Natural killer cell treated with Interleukin-12 subunit alpha and Interleukin-12 subunit beta and Interleukin-15 and Interleukin-18, amount 100 ng/mL, for 72 hours (primary cell): ENCODE measurements at places on chromosomes 3 and 15. TPM values are rescaled to one million over a fixed set of nuclear protein-coding genes. Genes with fewer than 3 reads are reported as not detected.

The NR2F2 gene
- total RNA-seq, result not detected

The PLA2G4E gene
- total RNA-seq, result not detected

DNA sequence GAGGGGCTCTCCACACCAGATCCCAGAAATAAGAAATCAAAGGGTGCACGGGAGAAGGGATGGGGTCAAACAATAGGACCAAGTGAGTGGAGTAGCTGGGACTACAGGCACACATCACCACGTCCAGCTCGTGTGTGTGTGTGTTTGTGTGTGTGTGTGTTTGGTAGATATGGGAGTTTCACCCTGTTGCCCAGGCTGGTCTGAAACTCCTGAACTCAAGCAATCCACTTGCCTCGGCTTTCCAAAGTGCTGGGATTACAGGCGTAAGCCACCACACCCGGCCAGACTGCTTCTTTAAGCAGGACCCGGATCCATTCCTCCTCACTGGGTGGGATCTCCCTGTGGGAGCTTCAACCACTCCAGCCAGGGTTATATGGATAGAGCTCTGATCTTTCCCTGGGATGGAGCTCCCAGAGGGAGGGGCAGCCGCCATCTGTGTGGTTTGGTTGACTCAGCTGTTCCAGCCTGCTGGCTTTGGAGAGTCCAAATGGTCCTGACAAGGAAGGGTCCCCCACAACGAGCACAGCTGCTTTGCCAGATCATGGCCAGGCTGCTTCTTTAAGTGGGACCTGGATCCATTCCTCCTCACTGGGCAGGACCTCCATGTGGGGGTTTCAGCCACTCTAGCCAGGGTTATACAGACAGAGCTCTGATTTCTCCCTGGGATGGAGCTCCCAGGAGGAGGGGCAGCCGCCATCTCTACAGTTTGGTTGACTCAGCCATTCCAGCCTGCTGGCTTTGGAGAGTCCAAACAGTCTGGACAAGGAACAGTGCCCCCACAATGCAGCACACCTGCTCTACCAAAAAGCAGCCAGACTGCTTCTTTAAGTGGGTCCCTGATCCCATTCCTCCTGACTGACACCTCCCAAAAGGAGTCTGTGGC lies 9.1 kb upstream of the AVEN start:
- no peak for DNase-seq

DNA sequence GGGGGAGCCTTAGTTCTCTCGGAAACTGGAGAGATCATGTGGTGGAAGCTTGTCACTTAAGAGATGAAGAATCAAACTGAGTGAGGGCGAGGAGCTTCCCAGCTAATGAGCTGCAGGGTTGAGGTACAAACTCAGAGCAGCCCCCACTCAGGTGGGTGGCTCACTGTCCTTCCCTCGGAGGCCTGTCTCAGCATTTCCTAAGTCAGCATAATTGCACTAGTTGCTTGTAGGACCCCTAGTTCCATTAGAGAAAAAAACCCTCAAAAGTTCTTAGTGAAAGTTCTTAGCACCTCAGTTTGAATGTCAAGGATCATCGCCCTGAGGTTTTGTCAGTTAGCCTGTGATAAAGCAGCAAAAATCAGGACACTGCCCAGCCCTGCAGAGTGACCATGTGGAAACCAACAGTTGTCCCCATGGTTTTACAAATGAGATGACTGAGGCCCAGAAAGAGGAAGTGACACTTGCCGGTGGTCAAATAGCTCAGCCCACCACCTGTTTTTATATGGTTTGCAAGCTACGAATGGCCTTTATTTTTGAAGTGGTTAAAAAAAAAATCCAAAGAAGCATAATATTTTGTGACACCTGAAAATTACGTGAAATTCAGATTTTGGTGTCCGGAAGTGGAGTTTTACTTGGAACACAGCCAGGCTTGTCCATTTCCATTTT lies 11.9 kb downstream of the SMAD6 start:
- DNase-seq, result no peak

DNA sequence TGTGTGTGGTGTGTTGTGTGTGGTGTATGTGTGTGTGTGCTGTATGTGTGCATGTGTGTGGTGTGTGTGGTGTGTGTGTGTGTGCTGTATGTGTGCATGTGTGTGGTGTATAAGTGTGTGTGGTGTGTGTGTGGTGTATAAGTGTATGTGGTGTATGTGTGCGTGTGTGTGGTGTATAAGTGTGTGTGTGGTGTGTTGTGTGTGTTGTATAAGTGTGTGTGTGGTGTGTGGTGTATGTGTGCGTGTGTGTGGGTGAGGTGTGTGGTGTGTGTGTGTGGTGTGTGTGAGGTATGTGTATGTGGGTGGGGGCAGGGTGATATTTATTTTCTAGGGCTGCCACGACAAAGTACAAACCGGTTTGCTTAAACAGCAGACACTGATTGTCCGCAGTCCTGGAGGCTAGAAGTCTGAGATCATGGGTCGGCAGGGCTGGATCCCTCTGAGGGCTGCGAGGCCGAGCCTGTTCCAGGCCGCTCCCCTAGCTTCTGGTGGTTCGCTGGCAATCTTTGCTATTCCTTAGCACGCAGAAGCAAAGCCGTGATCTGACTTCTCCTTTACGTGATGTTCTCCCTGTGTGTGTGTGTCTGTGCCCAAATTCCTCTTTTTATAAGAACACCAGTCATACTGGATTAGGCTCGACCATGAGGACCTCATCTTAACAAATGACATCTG lies 160.2 kb downstream of the XXYLT1 start:
- DNase-seq, result no peak

DNA sequence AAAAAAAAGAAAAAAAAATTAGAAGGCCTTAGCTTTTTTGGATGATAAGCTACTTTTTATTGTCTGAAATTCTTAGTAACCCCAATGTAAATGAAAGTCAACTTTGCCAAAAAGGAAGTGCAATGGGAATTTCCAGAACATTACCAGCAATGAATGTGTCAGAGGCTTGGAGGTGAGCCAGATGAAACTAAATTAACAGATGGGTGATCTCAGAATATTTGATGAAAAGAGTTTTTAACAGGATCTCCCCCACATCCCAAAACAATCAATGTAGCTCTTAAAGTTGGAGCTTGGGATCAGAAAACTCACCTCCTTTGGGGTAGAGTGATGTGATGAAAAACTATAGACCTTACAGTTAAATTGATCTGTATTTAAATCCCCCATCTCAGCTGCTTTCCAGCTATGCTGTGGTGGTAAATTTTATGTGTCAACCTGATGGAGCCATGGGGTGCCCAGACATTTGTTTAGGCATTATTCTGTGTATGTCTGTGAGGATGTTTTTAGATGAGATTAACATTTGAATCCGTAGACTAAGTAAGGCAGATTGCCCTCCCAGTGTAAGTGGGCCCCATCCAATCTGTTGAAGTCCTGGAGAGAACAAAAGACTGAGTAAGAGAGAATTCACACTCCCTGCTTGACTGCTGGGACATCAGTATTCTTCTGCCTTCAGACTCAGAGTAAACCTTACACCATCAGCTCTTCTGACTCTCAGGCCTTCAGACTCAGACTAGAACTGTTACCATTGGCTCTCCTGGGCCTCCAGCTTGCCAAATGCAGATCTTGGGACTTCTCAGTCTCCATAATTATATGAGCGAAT lies 84.3 kb upstream of the TNFSF10 start:
- DNase-seq, result no peak

GRCh38 chr15:82315519-82316246 lies 33.6 kb downstream of the GOLGA6L10 start:
- DNase-seq, result no peak

DNA sequence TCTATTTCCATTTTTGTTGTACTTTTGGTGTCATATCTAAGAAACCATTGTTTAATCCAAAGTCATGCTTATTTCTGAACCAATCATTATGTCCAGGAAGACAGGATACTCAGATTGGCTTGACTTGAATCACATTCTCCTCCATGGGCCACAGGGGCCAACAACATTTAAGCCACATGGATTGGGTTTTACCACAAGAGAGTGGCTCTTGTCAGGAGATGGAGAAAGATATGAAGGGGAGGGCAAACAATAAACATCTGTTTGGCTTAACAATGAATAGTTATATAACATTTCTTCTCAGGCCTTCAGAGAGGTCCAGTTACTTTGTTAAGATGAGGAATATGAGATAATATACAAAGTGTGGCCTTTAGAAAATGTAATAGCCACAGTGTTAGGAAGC lies 44.6 kb downstream of the GXYLT2 start:
- DNase-seq, result no peak

DNA sequence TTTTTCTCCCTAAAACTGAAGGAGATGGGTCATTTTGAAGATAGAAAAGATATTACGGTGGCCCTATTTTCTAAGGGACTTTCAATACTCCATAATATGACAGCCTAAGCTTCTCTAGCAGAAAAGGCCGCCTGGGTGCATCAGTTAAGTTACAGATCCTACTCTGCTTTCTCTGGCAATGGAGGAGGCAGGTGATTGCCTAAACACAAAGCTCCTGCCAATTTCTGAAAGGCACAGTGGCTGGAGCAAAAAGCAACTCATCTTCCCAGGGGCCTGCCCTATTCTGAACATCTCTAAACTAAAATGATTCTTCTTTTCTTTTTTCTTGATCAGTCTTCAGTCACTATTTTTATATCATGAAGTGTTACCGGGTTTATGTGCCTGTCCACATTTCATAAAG lies 276.7 kb downstream of the CNTN4 start:
- no peak for DNase-seq

DNA sequence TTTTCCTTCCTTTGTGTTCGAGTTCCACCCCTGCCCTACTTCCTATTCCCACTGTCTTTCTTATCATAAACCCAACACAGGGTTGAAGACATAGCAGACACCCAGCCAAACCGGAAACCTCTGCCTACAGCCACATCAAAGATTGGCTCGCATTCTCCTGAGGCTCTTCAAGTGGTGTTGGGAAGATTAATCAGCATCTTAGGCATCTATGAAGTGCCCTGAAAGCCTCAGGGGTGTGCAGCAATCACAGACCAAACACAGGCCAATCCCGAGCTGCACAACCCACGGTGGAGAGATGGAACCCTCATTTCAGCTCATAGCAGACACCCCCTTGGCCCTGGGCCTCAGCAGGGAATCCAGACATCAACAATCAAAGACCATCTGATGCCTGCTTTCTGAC lies 255.9 kb downstream of the XXYLT1 start:
- no peak for DNase-seq

DNA sequence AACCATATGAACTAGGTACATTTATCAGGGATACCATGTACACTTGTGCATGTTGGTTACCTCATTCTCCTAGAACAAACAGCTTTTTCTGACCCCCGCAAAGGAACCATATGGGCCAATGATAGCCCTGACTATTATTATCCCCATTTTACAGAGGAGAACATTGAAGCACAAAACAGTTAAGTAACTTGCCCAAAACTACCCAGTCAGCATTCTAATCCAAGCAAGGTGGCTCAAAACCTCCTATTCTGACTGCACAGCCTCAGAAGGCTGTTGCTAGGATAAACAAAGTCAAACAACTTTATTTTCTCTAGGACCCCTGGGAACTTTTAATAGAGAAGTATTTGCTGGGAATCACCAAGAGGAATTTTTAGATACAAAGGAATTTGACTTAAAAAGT lies 36.7 kb downstream of the CFAP44 start:
- DNase-seq, result no peak

- no peak for DNase-seq
Measured at GRCh38 chr3:133124511-133124910, 86.3 kb downstream of the TMEM108 start.

GRCh38 chr15:83471307-83471866 lies 24.2 kb downstream of the SH3GL3 start:
- no peak for DNase-seq

GRCh38 chr3:169466990-169467389 lies 196.5 kb downstream of the MECOM start:
- DNase-seq, result no peak

GRCh38 chr3:33482111-33482521 lies 41.9 kb upstream of the UBP1 start:
- no peak for DNase-seq

GRCh38 chr3:159356606-159357005 lies 554.8 kb downstream of the MFSD1 start:
- no peak for DNase-seq

DNA sequence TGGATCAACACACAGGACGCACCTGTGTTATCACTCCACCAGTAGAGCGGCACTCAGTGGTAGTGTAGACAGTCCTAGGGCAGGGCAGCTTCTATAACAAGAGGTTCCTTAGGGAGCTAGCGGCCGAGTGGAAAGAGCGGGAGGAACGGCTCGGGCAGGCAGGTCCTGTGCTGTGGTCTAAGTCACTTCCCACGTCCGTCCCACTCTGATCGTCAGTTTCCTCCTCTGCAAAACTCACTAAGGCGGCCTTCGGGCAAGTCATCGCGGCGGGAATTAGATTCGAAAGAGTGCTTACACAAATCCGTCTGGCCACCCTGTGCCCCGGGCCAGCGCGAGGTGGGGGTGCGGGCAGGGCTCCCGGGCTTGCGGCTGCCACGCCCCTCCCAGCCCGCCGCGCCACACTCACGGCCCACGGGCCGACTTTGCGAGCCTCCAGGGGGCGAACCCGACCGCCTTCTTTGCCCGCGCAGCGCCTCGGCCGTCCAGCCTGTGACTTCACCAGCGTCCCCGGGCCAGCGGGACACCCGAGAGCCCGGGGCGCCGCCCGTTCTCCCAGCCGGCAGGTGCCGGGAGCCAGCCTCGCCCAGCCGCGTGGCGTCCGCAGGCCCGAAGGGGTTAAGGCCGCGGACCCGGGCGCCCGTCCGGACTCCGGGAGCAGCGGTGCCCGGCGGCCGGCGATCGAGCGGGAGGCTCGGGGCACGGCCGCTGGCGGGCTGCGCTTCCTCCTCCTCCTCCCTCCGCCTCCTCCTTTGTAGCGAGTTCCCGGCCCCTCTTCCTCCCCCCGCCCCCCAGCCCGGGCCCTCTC lies 416 bp upstream of the CORO2B start:
- peak; percentile 64 for DNase-seq

- no peak for DNase-seq
Measured at GRCh38 chr3:13027154-13027553, 46.1 kb downstream of the IQSEC1 start.

DNA sequence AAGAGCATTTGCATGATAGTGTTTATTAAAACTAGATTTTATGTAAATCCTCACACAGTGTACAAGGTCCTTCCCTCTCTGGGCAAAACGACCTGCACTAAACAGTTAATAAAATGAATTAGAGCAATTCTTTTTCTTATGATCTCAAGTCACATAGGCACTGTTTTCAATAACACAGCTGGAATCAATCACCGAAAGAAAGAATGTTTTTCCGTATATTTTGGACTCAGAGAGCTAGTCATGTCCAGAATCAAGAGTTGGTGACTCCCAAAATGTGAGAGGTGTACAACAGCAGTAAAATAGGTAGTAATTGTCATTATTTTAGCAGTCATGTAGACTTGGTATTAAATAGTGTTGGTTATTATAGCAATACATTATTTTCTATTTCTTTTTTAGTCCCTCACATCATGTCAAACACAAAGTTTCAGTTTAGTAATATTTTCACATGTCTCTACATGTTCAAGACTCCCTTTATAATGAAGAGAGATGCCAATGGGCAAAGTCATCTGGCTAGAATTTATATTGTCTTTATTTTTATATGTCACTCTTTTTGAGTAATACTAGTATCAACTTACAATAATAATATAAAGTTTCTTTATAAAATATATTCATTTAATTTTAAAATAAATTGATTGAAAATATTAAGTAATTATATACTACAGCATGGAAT lies 448.6 kb upstream of the CDIN1 start:
- no peak for DNase-seq
